Caudate nucleus (tissue), 63 donors: ENCODE measurements at places on chromosomes 2 and 18.

DNA sequence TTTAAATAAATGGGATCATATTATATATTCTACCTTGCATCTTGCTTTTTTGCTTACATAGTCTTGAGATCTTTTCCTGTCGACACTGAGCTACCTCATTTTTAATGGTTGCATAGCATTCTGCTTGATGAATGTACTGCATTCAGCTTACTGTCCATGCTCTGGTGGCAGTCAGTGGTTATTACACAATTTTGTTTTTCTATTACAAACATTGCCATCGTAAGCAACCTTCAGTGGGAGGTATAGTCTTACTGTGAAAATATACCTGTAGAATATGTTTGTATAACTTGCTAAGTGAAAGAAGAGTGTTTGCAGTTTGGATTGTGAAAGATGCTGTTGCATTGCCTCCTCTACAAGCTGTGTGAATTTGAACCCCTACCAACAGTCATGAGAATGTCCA lies 43.4 kb downstream of the UBXN4 start:
- no peak for DNase-seq

DNA sequence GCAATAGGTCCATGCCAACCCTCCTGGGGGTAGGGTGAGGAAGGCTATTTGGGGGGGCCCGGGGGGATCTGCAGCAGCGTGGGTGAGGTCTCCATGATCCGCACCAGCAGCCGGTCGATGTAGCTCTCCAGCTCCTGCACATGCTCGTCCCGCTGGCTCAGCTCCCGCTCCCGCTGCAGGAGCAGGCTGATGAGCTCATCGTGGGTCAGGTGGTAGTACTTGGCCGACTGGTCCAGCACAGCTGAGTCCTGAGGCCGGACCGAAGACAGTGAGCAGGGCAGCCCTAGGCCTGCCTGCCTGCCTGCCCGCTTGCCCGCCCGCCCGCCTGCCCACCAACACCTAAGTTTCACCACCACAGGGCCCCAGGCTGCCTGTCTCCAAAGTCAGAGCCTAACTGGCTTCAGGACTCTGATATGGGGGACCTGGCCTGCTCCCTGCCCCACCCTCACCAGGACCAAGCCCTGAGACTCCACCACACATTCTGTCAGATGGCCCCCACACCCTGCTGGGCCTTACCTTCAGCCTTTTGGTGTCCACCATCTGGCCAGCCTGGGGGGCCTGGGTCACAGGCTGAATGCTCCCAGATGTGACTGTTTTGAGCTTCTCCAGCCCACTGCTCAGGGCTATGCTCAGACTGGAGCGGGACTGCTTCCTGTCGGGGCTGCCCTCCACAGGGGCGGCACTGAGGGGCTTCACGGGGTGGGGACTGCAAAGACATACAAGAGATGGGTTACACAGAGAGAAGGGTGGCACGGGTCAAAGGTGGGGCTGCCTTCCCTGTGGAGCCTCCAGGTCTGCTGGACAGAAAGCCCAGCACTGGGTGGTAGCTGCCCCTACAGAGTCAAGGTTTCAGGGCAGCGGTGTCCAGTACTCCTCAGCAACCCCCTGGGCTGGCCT lies 4.2 kb upstream of the SFXN5 start:
- peak; percentile 11 for DNase-seq

DNA sequence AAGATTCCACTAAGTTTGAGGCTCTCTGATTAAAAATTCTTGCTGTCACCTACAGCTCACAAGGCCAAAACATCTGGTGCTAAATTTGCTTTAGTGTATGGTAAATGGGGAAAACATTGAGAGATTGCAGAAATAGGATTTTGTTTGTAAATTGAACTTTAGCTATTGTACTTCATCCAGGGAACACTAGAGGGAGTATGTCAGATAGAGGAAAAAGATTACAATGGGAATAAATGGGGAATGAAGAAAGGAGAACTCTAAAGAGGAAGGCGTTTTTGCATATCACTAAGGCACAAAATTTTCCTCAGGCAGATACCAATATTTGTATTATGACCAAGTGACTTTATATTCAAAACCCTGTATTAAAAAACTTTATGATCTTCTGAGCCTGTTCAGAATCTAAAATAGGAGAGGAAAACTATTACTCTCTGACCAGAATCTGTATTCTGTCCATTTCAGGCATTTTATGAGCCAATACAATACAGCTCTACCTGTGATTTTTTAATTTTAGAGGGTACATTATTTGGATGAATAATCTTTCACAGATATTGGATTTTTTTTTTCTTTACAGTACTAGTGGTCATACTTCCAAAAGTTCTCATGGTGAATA lies 52.3 kb upstream of the ITGB6 start:
- no peak for DNase-seq

- DNase-seq: no peak
These were observed 4.5 kb upstream of the C18orf32 start for GRCh38 chr18:49491534-49491856.

- no peak for DNase-seq
These were observed 321.6 kb upstream of the HS6ST1 start for GRCh38 chr2:128640166-128640844.

DNA sequence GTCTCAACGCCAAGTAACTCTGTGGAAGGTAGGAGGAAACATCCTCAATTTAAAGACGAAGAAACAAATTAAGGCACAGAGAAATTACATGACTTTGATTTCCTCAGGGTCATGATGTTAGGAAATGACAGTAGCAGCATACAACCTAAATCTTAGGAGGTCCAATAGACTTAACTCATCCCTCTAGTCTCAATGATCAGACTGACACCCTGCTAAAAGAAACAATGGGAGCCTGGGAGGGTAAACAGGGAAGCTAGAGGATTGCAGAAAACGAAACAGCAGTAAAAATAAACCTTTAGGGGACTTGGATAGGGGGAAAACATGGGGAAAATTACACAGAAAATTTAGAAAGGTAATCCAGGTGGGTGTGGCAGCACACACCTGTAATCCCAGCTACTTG lies 56.0 kb downstream of the ROCK2 start:
- no peak for DNase-seq

GRCh38 chr2:43486603-43487002 lies 109.2 kb downstream of the THADA start:
- no peak for DNase-seq

GRCh38 chr2:100753444-100753843 lies 66.5 kb upstream of the NPAS2 start:
- no peak for DNase-seq
